ENCODE measurements at places on chromosomes 2 and 18. TPM values are rescaled to one million over a fixed set of nuclear protein-coding genes. Genes with fewer than 3 reads are reported as not detected.
A peak's percentile ranks its signal among the peaks of the same experiment; 100 is the strongest.

Gene CTAGE1
- 0.10 TPM for polyA plus RNA-seq

- DNase-seq = peak; percentile 94
These were observed 5.2 kb upstream of the FHL2 start for GRCh38 chr2:105403783-105404698.

Gene ANKRD62
- not detected for polyA plus RNA-seq

Gene CHRND
- polyA plus RNA-seq = not detected

Gene TNS1
- 41.1 TPM for polyA plus RNA-seq

GRCh38 chr2:148909114-148909513 is 34.1 kb downstream of the KIF5C start:
- peak; percentile 3 for DNase-seq

Gene HRH4
- not detected for polyA plus RNA-seq

DNA sequence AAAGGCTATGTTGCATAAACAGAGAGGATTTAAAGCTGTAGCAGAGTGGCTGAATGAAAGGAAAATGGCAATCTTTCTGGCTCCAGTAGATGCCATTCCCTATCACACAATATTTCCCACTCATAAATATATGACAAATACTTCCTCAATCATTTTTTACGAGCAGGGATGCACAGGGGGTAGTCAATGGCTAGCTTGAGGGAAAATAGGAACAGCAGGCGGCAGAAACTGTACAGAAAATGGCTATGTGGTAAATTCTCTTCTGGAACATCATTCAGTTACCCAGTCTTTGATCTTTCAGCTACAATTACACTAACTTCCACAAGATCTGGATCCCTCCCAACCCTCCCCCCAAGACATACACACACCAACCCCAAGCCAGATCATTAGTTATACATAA is 127.2 kb downstream of the OLA1 start:
- DNase-seq = no peak

Gene VSNL1
- polyA plus RNA-seq = 0.24 TPM

GRCh38 chr2:204551512-204551863 is 6.2 kb downstream of the PARD3B start:
- no peak for DNase-seq

GRCh38 chr2:556485-556884 is 120.7 kb downstream of the TMEM18 start:
- DNase-seq = no peak

DNA sequence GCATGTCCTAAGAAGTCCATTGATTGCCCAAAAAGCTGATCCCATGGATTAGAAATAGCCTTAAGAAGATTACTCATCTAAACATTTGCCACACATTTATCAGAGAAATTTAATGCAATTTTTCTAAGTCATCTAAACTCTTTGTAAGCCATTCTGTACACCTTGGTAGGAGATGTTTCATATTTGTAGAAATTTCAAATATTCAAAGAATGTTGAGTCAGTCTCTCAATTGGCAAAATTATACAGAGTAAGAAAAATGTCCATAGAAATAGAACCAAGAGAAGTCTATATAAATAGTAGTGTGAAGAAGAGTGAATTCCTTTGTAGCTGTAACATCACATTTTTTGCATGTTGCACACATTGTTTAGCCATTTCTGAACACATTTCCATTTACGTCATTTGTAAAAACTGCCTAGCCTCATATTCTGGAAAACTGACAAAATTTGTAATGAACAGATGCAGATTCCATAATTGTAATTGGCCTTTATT is 128.6 kb downstream of the MSTN start:
- DNase-seq = peak; percentile 93

Gene C2orf80
- not detected for polyA plus RNA-seq

Gene AQP4
- not detected for polyA plus RNA-seq

Gene GCG
- polyA plus RNA-seq = not detected

Gene GLB1L
- polyA plus RNA-seq = 6.2 TPM

GRCh38 chr2:207635468-207636200 is 10.4 kb upstream of the METTL21A start:
- DNase-seq = peak; percentile 62

DNA sequence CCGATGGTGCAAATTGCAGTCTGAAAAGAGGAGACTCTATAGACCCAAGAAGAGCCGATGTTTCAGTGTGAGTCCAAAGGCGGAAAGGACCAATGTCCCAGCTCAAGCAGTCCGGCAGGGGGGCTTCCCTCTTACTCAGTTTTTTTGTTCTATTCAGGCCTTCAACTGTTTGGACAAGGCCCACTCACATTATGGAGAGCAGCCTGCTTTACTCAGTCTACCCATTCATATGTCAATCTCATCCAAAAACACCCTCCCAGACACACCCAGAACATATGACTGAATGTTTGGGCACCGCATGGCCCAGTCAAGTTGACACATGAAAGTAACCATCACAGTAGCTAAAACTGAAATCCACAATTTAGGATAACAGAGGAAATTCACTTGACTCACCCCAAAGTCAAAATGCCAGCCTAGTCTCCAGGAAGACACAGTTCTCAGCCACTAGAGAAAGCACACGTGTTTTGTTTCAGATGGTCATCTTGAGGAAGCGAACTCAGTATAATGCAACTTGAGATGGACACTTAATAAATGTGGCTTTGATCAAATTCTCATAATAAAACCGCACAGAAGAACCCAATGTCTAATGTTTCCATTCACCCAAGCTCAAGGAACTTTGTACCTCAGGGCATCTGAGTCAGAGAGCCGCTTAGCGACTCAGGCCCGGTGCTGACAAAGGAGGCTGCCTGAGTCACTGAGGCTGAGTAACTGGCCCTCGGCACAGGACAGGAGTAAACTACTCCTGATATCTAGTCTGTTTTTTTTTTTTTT is 2.4 kb downstream of the FHL2 start:
- DNase-seq = peak; percentile 98

DNA sequence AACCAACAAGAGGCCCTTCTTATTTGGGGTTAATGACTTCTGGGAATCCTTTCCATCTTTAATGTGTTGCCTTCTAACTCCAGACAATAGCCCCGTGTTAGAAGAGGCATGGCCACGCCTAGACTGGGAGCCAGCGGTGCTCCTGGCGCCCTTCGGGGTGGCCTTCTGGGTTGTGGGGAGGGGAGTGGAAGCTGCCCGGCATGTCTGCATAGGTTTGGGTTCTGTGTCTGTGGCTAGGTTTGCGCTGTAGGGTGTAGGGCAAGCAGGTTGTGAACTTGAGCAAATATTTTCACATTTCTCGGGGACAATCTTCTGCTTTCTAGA is 40.4 kb downstream of the CELF4 start:
- DNase-seq = no peak

Gene SLC38A11
- 0.07 TPM for polyA plus RNA-seq

- DNase-seq = no peak
These were observed 128.6 kb downstream of the ZFP36L2 start for GRCh38 chr2:43097644-43098408.

Gene ASAP2
- 25.0 TPM for polyA plus RNA-seq

- DNase-seq = no peak
These were observed 69.5 kb downstream of the HNRNPLL start for GRCh38 chr2:38533180-38533579.

DNA sequence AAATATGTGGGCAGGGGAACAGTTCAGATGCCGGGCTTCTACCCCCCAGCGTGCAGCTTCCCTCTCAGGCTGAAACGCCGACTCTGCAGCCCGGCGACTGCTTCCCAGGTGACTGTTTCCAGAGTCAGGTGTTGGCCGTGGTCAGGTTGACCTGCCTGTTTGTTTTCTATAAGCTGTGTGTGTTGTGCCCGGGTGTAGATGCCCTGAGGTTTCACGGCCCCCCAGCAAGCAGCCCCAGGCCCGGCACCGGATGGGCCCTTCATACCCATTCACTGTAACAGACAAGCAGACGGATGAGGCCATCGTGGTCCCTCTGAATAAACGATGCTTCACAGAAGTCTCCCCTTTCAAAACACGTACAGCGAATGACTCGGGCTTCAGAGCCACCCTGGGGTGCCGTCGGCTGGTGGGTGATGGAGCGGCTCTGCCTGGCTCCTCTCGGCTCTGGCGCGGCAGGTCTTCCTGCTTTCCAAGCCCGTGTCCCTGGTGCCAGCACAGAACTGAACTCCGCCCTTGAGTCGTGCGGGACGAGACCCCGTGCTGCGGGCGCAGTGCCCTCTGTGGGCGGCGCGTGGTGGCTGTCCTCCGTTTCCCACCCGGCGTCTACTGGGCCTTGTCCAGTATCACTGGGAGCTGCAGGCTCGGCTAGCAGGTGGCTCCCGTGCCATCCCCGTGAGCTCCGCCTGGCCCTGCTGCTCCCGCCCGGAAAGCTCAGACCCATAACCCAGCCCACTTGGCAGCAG is 15.0 kb upstream of the KCNG2 start:
- DNase-seq = no peak

GRCh38 chr18:11320986-11321385 is 171.6 kb upstream of the PIEZO2 start:
- peak; percentile 79 for DNase-seq

- DNase-seq = no peak
These were observed 714.6 kb downstream of the MBD2 start for GRCh38 chr18:53509886-53510285.

Measured in IMR-90 (cell line).